Left colon (tissue), 2 donors: ENCODE measurements at places on chromosomes 11 and 22. TPM values are rescaled to one million over a fixed set of nuclear protein-coding genes. Genes with fewer than 3 reads are reported as not detected.

GRCh38 chr11:5280582-5281102 is 10.9 kb upstream of the HBE1 start:
- DNase-seq: no peak

- DNase-seq: no peak
These were observed 15.6 kb downstream of the ACP2 start for GRCh38 chr11:47233051-47233450.

GRCh38 chr11:96162816-96163499 is 180.0 kb downstream of the MAML2 start:
- DNase-seq: no peak

- no peak for DNase-seq
These were observed 65.1 kb downstream of the BTG4 start for GRCh38 chr11:111447112-111447471.

REXO2 gene
- total RNA-seq: 37.8 TPM

GRCh38 chr11:56394381-56394780 is 18.1 kb upstream of the OR5AL1 start:
- no peak for DNase-seq

TRIM48 gene
- not detected for total RNA-seq

BTG4 gene
- not detected for total RNA-seq

DNA sequence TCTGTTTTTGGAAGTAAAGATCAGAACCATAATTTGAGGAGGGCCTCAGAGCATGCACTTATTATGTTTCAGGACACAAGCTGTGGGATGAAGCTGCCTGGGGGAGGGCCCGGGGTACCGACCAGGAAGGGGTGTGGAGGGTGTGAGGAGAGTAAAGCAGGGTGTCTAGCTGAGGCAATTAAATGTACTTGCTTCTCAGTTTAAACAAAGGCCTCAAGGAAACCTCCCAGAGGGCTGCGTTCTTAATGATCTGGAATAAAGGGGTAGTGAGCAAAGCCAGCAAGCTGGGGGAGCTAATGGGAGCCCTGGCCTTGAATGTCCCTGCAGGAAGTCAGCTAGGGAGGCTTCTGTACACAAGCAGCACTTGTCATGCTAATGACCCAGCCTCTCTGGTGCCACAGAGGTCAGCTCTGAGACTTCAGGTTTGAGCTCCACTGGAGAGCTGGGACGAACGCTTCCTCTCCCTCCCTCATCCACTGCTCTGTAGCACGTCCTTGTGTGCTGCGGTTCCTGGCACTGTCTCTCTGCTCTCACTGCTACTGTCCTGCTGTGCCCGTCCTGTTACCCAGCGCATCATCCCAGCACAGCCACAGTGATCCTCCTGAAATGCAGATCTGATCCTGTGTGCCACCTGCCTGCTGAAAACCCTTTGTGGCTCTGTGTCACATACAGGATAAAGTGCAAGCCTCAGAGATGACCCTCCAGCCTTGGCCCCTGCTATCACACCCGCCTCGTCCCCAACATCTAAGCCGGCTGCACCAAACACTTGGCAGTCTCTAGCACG is 159.7 kb downstream of the DBX1 start:
- DNase-seq: no peak

DNA sequence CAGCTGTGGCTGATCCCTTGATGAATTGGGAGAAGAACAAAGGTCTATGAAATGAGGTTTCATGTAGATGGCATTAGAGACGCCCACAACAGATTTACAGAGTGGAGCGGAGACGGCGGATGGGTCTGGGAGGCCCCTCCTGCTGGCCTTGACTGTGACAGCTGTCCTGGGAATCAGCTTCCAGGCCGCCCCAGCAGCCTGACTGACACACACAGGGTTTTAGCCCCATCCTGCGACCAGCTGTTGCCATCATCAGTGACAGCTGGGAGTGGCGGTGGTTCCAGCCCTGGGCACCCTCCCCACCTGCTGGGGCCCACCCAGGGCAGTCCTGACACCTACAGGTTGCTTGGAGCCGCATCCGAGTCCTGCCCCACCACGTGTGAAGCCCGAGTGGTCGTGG is 64.0 kb upstream of the PPP6R3 start:
- no peak for DNase-seq

- peak; percentile 24 for DNase-seq
These were observed 38.9 kb downstream of the MUC2 start for GRCh38 chr11:1113405-1114201.

DNA sequence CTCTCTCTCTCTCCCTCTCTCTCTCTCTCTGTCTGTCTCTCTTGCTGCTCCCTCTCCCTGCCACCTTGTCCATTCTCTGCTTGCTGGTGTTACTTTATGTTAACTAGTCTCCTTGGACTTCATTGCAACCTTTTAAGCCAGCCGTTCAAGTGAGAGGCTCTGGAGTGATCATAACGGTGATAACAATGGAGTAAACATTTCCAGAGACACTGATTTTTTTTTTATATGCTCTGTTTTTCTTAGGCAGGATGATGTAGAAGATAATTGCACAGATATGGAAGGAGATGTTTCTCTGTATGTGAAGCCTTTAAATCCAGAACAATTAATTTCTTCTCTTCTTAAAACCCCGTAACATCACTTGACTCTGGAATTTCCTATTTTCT is 287.7 kb downstream of the TMEM135 start:
- DNase-seq: no peak

- DNase-seq: peak; percentile 74
These were observed 4.2 kb upstream of the OSM start for GRCh38 chr22:30270832-30271231.

DEFB131B gene
- total RNA-seq: not detected

DNA sequence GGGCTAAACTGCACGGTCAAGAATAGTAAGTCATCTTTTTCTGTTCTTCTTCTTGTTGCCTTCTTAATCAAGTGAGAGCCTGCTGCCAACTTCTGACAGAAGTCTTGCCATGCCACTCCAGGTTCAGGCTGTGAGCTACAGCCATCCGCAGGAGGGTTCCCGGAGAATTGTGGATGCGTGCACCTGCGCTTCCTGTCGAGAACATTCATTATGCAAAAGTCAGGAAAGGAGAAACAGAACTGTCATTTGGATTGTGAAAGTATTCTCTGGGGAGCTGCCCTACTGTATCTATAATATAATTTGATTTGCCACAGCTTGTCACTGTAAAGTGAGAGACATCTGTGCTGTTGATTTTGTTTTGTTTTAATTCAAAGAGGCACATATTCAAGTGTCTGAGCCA is 12.3 kb downstream of the IL17RA start:
- no peak for DNase-seq

DNA sequence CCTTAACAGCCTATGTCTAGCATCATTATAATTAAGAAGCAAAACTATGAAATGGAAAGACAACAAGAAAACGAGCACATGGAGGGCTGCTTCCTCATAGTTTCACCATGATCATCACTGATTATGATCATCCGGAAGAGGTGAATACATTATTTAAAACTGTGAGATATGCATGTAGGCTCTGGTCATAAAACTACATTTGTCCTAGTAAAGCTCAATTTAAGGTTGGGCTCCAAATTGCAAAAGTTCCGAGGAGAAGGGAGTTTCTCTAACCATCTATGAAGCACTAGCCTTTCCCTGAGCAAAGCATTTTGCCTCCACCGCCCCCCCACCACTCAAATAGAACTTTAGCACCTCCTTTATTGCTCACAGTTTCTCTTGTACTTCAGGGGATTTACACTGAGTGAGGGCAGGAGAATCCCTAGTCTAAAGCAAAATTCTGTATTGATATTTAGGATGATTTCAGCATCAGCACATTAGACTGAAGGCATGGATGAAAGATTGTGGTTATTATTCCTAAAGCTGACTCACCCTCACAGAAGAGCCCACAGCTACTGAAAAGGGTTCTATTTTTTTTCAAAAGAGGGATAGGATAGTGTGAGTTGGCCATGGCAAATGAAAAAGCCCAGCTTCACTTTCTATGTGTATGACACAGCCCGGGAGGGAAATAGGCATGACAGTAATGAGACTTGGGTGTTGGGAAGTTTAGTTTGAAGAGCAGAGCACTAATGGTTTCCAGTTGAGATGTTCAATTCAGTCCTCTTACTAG is 203.4 kb downstream of the CADM1 start:
- no peak for DNase-seq

JAML gene
- 4.9 TPM for total RNA-seq

GRCh38 chr11:15859411-15859810 is 496.9 kb downstream of the SOX6 start:
- no peak for DNase-seq

CRYBA4 gene
- not detected for total RNA-seq

CHRM4 gene
- 3.1 TPM for total RNA-seq

TENM4 gene
- 1.7 TPM for total RNA-seq

PARVA gene
- 55.3 TPM for total RNA-seq

OR51E2 gene
- 0.84 TPM for total RNA-seq

- no peak for DNase-seq
These were observed 35.1 kb downstream of the FBLN1 start for GRCh38 chr22:45537734-45538181.

DNA sequence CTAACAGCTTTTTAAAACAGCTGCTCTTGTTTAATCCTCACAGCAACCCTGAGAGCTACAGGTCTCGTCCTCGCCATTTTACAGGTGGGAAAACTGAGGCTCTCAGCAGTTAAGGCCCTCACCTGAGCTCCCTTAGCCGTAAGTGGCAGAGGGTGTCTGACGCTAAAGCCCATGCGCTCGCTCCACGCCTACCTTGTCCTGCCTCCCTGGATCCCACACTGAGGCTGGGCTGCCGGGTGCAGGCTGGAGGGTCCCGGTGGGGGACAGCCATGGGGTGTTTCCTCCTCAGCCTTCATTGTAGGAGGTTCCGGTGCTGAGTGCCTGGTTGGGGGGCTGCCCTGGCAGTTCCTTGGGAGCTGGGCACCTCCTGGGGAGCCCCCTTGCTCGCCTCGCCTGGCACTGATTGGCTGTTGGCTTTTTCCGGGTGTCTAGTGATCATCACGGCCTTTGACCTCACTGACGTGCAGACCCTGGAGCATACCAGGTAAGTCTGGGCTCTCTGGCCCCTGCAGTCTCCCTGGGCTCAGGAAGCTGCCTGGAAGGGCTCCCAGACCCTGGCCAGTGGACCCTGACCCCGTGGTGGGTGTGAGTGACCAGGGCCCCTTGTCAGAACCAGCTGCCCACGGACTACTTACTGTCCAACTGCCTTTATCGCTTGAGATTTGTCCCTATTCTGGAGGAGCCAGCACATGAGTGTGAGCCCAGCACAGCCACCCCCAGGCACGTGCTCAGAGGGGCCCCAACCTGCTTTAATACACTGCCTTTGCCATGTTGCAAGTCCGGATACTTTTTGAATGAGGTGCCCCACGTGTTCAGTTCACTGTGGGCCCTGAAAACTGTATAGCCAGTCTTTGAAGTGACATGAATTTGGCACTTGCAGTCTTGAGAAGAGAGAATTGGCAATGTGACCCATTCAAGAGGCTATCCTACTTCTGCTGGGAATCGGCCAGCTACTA is 12.6 kb downstream of the RAB36 start:
- DNase-seq: no peak
